ENCODE measurements at places on chromosomes 4 and X. TPM values are rescaled to one million over a fixed set of nuclear protein-coding genes. Genes with fewer than 3 reads are reported as not detected.

Gene BTC
- not detected for total RNA-seq

GRCh38 chr4:155342142-155342541 lies 34.6 kb downstream of the MAP9 start:
- DNase-seq, result no peak

DNA sequence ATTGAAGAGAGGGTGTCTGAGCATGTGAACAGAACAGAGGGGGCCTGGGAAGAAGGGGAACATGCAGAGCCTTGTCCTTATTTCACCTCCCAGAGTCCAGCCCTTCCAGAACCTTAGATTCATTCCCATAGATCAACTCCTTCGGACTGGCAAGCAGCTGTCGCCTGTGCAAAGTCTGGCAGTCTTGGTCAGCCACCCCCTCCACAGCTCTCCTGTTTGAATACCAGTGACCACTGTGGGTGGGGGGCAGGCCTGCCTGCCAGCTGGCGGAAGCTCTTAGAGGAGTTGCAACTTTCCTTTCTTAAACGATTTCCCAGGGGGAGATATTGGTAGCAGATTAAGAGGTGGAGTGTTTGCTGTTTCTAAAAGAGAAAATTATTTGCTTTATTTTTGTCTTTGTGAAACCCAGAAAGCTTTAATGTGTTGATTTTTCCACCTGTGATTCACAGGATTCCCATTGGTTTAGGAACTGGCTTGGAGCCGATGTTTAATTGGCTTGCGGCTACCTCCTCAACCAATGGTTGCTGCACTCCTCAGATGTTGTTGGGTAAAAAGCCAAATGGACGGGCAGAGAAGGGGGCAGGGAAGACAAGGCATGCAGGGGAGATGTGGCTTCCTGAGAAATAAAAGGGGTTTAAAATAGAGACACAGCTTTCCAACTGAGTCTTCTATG lies 62.2 kb upstream of the PRPS1 start:
- no peak for DNase-seq

DNA sequence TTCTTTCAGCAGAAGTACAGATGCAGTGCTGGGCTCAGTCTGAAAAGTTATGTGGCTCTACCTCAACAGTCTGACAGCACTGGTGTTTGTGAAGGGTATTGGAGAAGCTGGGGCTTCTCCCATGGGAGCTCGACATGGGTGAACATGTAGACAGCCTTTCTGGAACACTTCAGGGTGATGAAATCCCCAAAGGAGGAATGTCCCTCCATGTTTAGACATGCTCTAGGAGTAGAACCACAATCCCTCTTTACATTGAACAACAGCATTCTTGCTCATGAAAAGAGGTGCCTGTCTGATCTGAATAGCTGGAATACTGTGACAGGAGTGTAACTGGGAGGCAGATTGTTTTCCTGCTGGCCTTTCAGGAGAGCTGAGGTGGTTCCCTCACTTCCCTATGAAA lies 53.8 kb upstream of the NAP1L2 start:
- no peak for DNase-seq

Gene GAGE2A
- not detected for total RNA-seq

- no peak for DNase-seq
Measured at GRCh38 chr4:26290321-26290720, 30.5 kb upstream of the RBPJ start.

DNA sequence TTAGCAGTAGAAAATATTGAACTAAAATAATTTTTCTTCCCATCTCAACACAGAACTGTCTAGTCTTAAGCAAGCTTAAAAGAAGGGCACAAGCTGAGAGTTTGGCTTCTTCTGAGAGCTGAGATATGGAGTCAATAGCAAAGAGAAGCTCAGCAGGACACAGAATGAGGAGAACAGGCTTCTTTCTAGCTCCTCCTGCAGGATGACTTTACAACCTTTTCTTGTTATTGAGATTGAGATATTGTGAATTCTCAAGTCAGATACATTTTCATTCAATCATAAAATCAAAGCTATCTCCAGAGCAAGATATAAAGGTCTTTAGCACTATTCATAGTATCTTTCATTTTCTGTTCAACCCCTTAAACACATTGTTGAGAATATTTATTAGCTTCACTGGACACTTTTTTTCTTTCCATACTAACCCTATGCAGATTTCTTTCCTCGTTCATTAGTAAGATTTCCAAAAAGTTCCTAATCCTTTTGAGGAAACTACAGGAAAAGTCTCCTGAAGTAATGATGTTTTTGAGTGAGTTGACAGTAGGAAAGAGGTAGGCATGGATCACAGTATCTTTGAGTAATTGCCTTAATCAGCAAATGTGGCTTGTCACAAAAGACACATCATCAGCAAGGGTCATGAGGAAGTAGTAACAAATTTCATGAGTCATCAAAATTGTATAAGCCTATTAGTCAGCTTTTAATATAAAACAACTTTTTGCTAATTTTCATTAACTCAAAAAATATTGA lies 17.8 kb upstream of the CXCL3 start:
- no peak for DNase-seq

Gene TLR10
- total RNA-seq, result 1.6 TPM

Gene ART3
- 2.9 TPM for total RNA-seq

Gene SLC25A53
- 10.2 TPM for total RNA-seq

Data from frontal cortex (tissue), 4 donors.